ENCODE measurements at places on chromosomes 12 and 14.

GRCh38 chr14:95523815-95524448, 7.5 kb upstream of the SYNE3 start:
- no peaks in the 10 kb centered on the region for H3K36me3 ChIP-seq
- no peaks in the 10 kb centered on the region for H3K27me3 ChIP-seq
- H3K4me1 ChIP-seq = no peaks in the 10 kb centered on the region
- H3K27ac ChIP-seq = peak overlapping the region; percentile 63
- DNase-seq = peak; percentile 54

- peaks cover 3% of the 10 kb centered on the region for H3K4me1 ChIP-seq
- DNase-seq = no peak
- no peaks in the 10 kb centered on the region for H3K36me3 ChIP-seq
- H3K27me3 ChIP-seq = peaks cover 37% of the 10 kb centered on the region
- no peak overlapping the region for H3K4me3 ChIP-seq
Measured at GRCh38 chr14:56810836-56811592, 735 bp upstream of the OTX2 start.

DNA sequence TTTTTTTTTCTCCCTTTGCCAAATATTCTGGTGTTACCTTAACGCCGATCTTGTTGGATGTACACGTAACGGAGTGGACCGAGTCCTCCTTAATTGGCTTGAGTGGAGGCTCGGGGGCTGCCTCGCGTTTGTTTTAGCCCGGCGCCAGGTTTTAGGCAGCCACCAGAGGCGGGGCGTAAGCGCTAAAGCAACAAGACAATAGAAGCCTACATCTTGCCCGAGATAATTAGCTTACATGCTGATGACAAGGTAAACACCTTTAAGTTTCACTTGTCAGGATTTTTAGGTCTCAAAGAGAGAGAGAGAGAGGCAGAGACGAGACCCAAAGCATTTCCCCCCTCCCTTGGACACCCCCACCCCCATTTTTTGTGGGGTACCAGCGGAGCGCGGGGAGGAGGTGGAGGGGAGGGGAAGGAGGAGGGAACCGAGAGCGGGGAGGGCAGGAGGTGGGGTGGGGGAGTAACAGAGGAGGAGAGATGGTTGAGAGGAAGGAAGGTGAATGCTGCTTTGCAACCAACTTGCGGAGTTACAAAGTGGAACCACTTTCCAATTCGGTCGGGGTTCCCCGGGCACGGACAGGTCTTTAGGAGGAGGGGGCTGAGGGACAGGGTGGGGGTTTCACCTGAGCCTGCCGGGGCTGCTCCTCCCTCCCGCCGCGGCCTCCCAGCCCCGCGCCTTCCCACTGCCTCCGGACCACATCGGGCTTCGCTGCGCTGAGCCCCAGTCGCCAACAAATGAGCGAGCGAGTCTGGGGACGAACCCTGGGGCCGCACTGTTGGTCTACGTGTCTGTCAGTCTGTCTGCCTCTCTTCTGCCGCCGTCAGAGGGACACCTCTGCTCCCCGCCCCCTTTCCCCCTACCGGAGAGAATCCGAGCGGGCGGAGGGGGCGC, at the start of gene NKX2-1:
Gene NKX2-1 (minus strand): TSS at position 802 of the 891 bp plus-strand sequence. CDS start 103 bp downstream, at position 699.
- no peak within 1 kb of the TSS for H3K27ac ChIP-seq
- peaks cover 62% of the 10 kb centered on the region for H3K27me3 ChIP-seq
- no peak for DNase-seq
- H3K4me3 ChIP-seq = no peak within 1 kb of the TSS

GRCh38 chr12:30909349-30910037, 17.1 kb upstream of the TSPAN11 start:
- H3K36me3 ChIP-seq = no peaks in the 10 kb centered on the region
- no peak overlapping the region for H3K4me3 ChIP-seq
- no peaks in the 10 kb centered on the region for H3K4me1 ChIP-seq
- no peak for DNase-seq
- peaks cover 6% of the 10 kb centered on the region for H3K27me3 ChIP-seq

DNA sequence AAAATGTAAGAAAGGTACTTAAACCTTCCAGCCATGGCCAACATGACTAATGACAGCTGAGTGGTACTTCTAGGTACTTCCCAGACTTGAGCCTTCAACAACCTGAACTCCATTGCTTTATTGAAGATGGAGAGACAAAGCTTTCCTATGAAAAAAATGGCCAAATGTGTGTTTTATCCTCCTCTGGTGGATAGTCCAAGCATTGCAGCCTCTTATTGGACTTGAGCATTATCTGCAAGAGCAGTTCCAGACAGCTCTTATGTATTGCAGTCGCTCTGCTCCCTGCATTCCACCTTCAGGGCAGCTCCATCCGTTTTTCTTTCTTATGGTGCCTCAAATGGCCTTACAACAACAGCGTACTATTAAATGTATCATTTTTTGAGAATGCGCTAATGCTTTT, 588.2 kb downstream of the NRXN3 start:
- no peak overlapping the region for H3K4me3 ChIP-seq
- H3K36me3 ChIP-seq = no peaks in the 10 kb centered on the region
- H3K27me3 ChIP-seq = no peaks in the 10 kb centered on the region
- no peaks in the 10 kb centered on the region for H3K4me1 ChIP-seq
- no peak overlapping the region for H3K27ac ChIP-seq

- H3K36me3 ChIP-seq = no peaks in the 10 kb centered on the region
- H3K4me3 ChIP-seq = no peak overlapping the region
- H3K27me3 ChIP-seq = no peaks in the 10 kb centered on the region
- DNase-seq = no peak
- H3K4me1 ChIP-seq = no peaks in the 10 kb centered on the region
Measured at GRCh38 chr12:104903648-104904423, 54.3 kb downstream of the SLC41A2 start.

DNA sequence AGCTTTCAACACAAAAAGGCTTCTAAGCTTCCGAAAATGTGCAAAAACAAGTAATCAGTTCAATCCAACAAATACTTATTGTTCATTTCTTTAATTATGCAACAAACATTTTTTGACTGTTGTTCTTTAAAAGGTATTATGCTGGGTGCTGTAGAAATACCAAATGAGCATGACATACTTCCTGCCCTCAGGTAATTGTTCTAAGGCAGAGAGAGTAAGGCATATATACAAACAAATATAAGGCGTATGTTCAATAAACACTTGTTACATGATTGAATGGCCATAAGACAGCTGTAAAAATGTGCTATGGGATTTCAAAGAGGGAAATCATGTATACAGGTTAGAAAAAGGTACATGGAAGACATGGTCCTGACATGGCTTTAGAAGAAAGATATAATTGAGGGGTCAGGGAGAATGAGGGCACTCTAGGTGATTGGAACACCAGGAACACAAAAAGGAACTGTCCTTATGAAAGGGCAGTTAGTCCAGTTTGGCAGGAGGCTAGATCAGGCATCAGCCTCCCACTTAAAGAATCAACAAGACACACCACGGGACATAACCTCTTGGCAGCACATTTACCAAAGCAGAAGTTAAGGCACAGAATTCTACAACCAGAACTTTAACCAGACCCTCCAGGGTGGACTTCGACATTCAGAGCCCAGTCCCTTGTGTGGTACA, 135.8 kb upstream of the SCAF11 start:
- no peak for DNase-seq
- H3K4me1 ChIP-seq = no peaks in the 10 kb centered on the region
- no peak overlapping the region for H3K27ac ChIP-seq
- no peaks in the 10 kb centered on the region for H3K36me3 ChIP-seq
- no peaks in the 10 kb centered on the region for H3K27me3 ChIP-seq

DNA sequence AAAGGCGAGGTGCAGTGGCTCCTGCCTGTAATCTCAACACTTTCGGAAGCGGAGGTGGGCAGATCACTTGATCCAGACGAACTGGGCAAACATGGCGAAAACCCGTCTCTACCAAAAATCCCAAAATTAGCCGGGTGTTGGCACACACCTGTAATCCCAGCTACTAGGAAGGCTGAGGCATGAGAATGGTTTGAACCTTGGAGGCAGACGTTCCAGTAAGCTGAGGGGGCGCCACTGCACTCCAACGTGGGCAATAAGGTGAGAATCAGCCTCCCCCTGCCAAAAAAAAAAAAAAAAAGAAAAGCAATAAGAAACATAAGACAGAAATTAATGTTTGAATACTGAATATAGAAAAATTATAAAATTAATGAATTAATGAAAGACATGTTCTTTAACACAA, 928.7 kb downstream of the LRFN5 start:
- no peaks in the 10 kb centered on the region for H3K36me3 ChIP-seq
- H3K27me3 ChIP-seq = no peaks in the 10 kb centered on the region
- H3K4me3 ChIP-seq = no peak overlapping the region
- no peak for DNase-seq

- H3K27ac ChIP-seq = no peak overlapping the region
- no peaks in the 10 kb centered on the region for H3K36me3 ChIP-seq
- no peak overlapping the region for H3K4me3 ChIP-seq
- DNase-seq = no peak
- no peaks in the 10 kb centered on the region for H3K4me1 ChIP-seq
Measured at GRCh38 chr14:94641632-94641955, 29.4 kb downstream of the SERPINA3 start.

DNA sequence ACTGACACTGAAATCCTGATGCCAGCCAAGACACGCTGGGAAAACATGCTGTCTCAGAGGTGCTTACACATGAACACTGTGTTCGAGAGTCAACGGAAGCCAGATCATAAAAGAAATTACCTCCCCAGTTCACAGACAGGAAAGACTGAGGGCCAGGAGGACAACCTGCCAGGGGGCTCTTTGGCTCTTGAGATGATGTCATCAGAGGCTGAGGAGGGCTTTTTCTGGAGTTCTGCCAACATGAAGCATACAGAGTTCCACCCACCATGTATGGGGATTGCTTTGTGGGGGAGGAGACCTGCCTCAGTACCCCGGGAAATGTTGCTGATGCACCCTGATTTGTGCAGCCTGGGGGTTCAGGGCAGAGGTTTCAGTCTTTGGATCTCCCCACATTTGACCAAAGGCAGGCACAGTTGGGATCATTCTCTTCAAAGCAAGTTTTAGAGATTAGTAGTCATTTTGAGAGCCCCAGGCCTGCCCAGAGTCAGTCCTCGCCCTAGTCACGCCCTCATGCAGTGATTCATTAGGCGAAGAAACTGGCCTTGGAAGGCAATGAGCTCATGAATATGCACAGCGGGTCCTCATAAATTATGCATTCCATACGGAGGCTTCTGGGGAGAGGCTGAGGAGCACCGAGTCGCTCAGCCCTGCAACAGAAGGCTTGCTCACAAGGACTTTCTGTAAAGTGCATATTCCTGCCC, 34.9 kb upstream of the EML1 start:
- H3K4me1 ChIP-seq = no peaks in the 10 kb centered on the region
- H3K36me3 ChIP-seq = no peaks in the 10 kb centered on the region
- no peak overlapping the region for H3K27ac ChIP-seq
- peaks cover 68% of the 10 kb centered on the region for H3K27me3 ChIP-seq
- no peak overlapping the region for H3K4me3 ChIP-seq

DNA sequence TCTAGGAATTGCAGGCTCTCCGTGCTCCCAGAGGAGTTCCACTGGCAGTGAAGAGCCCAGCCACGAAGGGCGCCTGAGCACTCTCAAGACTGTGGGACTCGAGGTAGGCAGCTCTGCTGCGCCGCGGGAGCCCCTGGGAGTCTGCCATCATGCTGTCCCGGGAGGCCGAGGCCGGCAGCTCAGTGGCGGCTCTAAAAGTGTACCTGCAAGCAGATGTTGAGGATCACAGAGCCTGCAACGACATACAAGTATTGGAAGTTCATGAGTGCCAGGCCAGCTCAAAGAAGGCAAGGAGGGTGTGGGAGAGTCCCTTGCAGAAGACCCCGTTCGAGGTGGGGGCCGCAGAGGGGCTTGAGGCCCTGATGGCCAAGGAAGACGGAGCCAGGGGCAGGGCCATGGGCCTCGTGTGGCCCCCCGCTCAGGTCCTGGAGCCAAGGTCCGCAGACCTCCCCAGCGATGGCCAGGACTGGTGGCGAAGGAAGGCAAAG, 62.7 kb downstream of the MUCL1 start:
- DNase-seq = no peak
- no peak overlapping the region for H3K4me3 ChIP-seq
- peaks cover 9% of the 10 kb centered on the region for H3K27me3 ChIP-seq
- H3K27ac ChIP-seq = no peak overlapping the region
- H3K4me1 ChIP-seq = no peaks in the 10 kb centered on the region

GRCh38 chr12:42859612-42860011, 270.1 kb upstream of the PRICKLE1 start:
- no peak overlapping the region for H3K27ac ChIP-seq
- no peak overlapping the region for H3K4me3 ChIP-seq
- no peaks in the 10 kb centered on the region for H3K27me3 ChIP-seq
- no peak for DNase-seq
- H3K4me1 ChIP-seq = no peaks in the 10 kb centered on the region

GRCh38 chr14:68675233-68675577, 117.7 kb downstream of the ZFP36L1 start:
- H3K27ac ChIP-seq = no peak overlapping the region
- H3K36me3 ChIP-seq = no peaks in the 10 kb centered on the region
- H3K27me3 ChIP-seq = no peaks in the 10 kb centered on the region
- no peaks in the 10 kb centered on the region for H3K4me1 ChIP-seq
- no peak for DNase-seq

GRCh38 chr14:69666112-69666511, 54.7 kb downstream of the SUSD6 start:
- H3K27ac ChIP-seq = no peak overlapping the region
- peaks cover 10% of the 10 kb centered on the region for H3K36me3 ChIP-seq
- no peaks in the 10 kb centered on the region for H3K27me3 ChIP-seq
- no peak for DNase-seq
- H3K4me3 ChIP-seq = no peak overlapping the region

DNA sequence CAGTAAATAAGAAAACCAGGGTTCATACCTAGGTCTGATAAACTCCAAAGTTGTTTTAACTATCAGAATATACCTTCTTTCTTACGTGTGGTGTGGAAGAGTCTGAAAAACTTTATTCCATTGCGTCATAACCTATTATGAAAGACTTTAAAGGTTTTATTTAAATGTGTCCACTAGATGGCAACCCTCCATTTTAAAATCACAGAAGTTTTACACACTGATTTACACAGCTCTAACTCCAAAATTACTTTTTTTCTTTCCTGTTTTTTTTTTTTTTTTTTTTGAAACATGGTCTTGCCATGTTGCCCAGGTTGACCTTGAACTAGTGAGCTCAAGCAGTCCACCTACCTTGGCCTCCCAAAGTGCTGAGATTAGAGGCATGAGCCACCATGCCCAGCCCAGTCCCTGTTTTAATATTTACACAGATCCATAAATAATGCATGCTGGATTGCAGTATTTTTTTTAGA, 17.3 kb upstream of the TMPRSS12 start:
- no peak overlapping the region for H3K4me3 ChIP-seq
- H3K36me3 ChIP-seq = no peaks in the 10 kb centered on the region
- peak; percentile 20 for DNase-seq
